ENCODE measurements at places on chromosomes 7 and 10.

- DNase-seq: no peak
Observed at GRCh38 chr10:6071181-6072175, 9.3 kb upstream of the IL2RA start.

GRCh38 chr10:105597312-105597711 lies 956.2 kb downstream of the SORCS3 start:
- no peak for DNase-seq

GRCh38 chr7:140051820-140052219 lies 10.9 kb downstream of the PARP12 start:
- no peak for DNase-seq

- DNase-seq: no peak
Observed at GRCh38 chr10:44439239-44439957, 54.5 kb upstream of the CXCL12 start.

DNA sequence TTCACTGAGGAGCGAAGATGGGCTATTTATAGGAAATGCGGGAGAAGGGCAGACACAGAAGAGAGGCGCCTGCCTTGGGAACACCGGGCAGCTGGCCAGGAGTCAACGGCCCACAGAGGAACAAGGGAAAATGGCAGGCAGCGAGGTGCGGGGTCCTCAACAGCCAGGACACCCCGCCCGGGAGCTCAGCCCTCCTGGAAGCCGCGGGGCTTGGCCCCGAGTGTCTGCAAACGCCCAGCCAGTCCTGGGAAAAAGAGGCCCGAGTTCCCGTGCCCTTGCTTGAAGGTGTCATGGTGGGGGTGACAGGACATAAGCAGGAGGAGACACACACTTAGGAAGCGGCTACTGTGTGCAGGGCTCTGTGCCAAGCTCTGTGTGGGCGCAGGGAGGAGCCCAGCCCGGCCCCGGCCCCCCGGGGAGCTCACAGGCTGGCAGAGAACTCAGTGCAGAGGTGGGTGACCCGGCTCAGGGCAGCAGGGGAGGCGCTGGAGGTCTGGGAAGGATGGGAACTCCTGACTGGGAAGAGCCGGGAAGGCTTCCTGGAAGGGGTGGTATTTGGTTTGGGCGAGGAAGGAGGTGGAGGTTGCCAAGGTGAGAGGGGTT lies 79.9 kb downstream of the ELFN1 start:
- DNase-seq: no peak

- DNase-seq: no peak
Observed at GRCh38 chr10:22534849-22535604, 179.4 kb downstream of the PIP4K2A start.

- no peak for DNase-seq
Observed at GRCh38 chr7:7862393-7862792, 106.2 kb upstream of the GLCCI1 start.

- DNase-seq: no peak
Observed at GRCh38 chr10:52226197-52226847, 87.8 kb upstream of the DKK1 start.

- no peak for DNase-seq
Observed at GRCh38 chr7:155638366-155638765, 6.1 kb upstream of the RBM33 start.

DNA sequence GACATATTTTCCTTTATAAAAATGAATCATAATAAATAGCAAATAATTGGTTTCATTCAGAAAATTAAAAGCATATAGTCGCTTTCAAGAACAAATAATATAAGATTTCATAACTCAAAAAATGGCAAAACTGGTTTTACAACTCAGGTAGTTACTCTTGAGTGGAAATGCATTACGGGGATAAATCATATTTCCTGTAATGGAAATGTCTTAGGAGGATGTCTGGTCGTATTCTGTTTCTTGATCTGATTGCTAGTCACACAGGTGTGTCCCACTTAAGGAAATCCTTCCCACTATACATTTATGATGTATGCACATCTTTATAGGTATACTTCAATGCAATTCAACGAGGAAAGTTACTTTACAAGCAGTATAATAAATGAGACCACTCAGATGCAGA lies 20.7 kb downstream of the NRAP start:
- no peak for DNase-seq

- no peak for DNase-seq
Observed at GRCh38 chr7:158648787-158649186, 55.8 kb downstream of the NCAPG2 start.

Data from NCI-H2107 (cell line).